Endothelial cell of umbilical vein (primary cell): ENCODE measurements at places on chromosomes 2 and 18.

GRCh38 chr2:74228772-74229171, 30.4 kb downstream of the MTHFD2 start:
- no peak for DNase-seq

- no peak for DNase-seq
Observed at GRCh38 chr2:128330583-128330982, 11.9 kb upstream of the HS6ST1 start.

DNA sequence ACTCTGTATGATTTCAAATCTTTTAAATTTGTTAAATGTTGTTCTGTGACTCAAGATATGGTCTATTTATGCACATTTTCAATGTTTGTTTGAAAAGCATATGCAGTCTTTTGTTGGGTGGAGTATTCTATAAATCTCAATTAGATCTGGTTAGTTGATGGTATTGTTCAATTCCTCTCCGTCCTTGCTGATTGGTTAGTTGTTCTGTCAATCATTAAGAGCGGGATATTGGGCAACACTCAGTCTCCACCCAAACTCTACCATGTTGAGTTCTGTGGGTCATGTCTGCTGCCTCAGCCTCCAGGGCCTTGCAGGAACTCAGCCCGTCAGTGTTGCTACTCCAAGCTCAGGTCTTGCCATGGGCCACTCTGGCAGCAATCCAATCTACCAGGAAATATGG, 118.9 kb downstream of the VWA3B start:
- DNase-seq, result no peak

DNA sequence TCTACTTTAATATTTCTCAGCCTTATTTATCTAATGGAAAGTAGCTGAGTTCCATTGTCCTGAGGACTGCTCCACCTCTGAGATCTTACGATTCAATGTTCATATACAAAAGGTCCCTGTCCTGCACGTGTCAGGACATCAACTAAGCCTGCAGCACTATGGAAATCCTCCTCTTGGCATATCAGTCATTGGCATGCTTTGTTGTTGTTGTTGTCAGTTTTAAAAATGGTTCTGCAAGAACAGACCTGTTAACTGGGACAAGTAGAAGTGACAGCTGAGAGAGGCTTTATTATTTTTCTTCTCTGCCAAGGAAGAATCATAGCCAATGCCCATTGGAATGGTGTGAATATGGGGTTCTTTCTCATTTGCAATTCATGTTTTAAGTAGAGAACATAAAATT, 450.1 kb upstream of the PKDCC start:
- DNase-seq, result no peak
